ENCODE measurements at places on chromosomes 7 and 10.

DNA sequence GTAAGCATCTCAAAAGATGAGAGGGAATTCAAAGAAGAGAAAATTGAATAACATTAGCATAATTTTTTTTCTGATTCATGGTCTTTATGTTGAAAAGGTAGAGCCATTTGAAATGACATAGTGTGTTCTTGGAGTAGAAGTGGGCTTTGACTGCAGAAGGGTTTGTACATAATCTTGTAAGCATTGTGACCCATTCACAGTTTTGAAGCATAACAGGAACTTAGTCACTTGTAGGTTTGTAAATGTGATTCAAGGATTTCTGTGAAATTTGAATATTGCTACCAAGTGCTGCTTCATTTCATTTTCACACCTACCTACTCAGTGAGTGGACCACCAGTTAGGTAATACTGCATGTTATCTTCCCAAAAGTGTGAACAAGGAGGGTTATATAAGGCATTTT is 68.6 kb downstream of the PON1 start:
- no peak for DNase-seq

GRCh38 chr10:2214805-2215204 is 477.5 kb upstream of the ADARB2 start:
- no peak for DNase-seq

DNA sequence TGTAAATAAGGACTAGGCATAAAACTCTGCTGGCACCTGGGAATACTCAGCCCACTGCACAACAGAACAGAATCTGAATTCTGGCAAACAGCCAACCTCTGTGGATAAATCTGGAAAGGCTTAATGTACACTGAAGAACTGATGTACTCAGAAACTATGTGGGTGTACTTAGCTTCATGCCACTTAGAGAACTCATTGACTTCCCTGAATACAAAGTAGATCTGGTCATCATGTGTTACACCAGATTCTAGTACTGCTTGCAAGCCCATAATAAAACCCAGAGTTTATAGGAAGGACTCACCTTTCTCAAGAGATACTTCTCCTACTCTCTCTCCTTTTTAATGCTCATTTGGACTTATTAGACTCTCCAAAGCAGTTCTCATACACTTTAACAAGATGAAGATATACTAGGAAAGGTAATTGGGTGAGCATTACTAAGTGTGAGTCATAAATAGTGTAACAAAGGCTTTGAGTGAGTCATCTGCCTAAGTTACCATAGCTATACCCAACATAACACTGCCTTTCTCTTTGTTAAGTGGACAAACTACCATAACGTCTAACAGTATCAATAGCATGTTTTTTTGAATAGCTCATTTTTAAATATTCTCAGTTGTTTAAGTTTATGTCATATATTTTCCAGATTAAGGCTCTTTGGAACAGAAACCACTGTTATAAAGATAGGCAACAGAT is 309.1 kb downstream of the MDFIC start:
- DNase-seq = peak; percentile 80

DNA sequence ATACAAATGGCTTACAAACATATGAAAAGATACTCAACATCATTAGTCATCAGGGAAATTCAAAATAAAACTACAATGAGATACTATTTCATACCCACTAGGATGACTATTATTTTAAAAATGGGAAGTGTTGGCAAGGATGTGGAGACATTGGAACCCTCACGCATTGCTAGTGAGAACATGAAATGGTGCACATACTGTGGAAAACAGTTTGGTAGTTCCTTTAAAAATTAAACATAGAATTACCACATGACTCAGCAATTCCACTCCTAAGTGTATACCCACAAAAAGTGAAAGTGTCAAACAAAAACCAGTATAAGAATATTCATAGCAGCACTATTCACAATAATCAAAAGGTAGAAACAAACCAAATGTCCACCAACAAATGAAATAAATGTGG is 48.5 kb upstream of the SHTN1 start:
- DNase-seq = no peak

DNA sequence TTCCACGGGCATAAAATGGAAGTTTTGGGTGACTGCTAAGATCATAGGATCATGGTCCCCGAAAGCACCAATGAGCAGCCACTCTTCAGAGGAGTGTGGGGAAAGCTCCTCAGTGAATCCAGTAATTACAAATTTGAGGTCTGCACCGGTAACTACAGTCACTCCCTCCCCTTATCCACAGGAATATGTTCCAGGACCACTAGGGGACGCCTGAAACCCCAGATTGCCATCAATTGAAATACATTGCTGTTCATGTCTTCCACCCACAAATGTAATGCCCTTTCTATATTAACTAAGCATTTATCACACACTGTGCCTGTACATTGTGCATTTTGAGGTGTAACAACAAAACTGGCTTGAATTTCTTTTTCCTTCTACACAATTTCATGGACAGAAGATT is 447.9 kb upstream of the PFKP start:
- no peak for DNase-seq

GRCh38 chr7:87507446-87507845 is 32.0 kb upstream of the ABCB4 start:
- no peak for DNase-seq

GRCh38 chr10:103492655-103493261 is 747 bp upstream of the NEURL1 start:
- no peak for DNase-seq

- DNase-seq = no peak
Measured at GRCh38 chr7:158080899-158081445, 506.7 kb downstream of the PTPRN2 start.

GRCh38 chr7:91182819-91183764 is 81.1 kb upstream of the FZD1 start:
- DNase-seq = no peak

DNA sequence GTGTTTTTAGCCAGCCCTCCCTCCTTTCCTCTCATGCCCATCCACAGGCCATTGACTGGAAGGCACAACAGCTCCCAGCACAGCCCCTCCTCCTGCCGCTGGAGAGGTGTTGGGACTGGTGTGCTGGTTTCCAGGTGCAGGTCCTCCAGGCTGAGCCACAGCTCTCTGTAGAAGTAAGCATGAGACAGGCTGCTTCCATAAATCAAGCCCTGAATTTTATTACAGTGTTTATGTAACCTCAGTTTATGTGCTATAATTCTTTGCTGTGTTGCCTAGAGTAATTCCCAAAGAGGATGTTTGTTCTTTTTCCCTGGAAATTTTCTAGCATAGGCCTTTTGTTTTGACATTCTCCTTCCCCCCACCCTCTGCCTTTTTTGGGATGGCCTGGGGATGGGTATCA is 445.8 kb downstream of the AUTS2 start:
- no peak for DNase-seq

DNA sequence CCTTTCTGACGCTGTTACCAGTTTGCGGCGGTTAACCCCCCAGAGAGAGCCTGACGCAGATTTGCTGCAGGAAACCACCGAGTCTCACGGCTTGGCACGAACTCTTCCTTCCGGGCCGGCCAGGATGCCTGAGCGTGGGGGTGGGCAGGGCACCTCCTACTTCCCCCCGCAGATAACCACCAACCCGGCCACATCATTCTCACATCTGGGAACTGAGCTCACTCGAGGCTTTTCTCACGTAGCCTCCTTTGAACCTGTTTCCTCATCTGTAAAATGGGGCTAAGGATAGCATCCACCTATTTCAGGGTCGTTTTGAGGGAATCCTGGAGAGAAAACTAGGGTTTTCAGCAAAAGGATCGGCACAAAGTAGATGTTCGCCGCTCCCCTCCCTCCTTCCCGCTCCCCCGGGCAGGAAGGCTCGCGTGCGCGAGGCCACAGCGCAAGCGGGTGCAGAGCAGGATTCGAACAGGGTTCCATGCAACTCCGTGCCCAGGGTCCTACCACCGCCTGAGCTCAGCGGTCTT is 23.6 kb downstream of the DDIT4 start:
- DNase-seq = no peak

- DNase-seq = no peak
Measured at GRCh38 chr7:86748843-86749719, 105.4 kb downstream of the GRM3 start.

- DNase-seq = no peak
Measured at GRCh38 chr10:116764979-116765378, 22.6 kb upstream of the HSPA12A start.

- peak; percentile 52 for DNase-seq
Measured at GRCh38 chr7:50142425-50143017, 49.5 kb upstream of the ZPBP start.

DNA sequence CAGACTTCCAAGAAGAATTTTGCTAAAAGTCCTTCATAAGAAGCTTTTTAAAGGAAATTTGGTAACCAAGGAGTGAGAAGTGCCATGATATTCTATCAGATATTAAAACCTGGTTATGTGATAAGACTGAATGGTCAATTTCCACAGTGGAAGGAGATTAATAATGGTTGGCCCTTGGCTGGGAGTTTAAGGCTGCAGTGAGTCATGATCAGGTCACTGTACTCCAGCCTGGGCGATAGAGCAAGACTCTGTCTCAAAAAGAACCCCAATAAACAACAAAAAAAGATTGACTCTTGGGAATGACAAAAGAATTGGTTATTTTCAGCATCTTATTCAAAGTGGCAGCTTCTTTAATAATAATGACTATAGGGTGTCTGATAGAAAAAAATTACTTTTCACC is 37.2 kb downstream of the EXOC4 start:
- DNase-seq = no peak

GRCh38 chr10:26890956-26891355 is 30.2 kb upstream of the ABI1 start:
- DNase-seq = no peak

- DNase-seq = no peak
Measured at GRCh38 chr7:141979568-141979967, 6.0 kb upstream of the TAS2R38 start.

GRCh38 chr7:94109556-94109955 is 105.4 kb upstream of the BET1 start:
- no peak for DNase-seq

DNA sequence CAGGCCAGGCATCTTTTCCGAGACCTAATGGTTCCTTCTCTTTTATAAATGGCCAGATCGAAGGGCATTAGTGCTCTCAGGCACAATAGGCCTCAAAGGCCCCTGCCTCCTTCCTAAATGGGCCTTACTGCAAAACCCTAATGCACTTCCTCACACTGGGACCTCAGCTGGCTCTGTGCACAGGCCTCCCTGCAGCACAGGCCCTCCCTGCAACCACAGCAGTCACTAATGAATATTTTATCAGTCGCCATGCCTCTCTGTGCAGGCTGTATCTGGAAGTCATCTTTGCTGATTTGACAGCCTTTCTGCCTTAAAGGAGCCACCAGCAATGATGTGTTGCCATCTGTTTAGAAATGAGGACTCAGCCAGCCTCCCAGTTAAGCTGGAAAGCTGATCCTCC is 54.9 kb upstream of the SDK1 start:
- DNase-seq = no peak

- no peak for DNase-seq
Measured at GRCh38 chr10:119755446-119755845, 29.6 kb downstream of the INPP5F start.

DNA sequence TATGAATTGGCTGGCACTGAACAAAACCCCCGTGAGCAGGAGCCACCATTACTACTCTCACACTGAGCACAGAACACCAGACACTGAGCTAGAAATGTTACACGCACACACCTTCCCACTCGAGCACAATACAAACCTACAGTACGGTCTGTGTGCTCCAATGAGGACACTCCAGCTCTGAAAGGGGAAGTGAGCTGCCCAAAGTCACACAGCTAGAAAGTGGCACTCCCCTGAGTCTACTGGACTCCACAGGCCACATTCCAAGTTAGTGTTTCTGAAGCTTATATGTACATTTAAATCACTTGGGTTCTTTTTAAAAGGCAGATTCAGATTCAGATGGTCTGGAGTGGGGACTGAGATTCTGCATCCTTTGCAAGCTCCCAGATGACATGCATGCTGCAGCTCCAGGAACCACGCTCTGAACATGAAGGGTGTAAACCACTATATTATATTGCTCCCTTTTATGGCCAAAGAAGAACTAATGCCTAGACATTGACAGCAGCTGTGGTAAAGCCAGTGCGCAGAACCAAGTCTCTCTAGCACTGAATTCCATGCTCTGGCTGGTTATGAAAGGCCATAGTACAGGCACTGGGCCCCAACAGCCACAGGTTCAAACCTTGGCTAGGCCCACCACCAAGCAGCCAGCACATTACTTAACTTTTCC is 77.1 kb downstream of the FRMPD2 start:
- DNase-seq = no peak

- DNase-seq = no peak
Measured at GRCh38 chr10:71241114-71241829, 28.9 kb downstream of the UNC5B start.
